ENCODE measurements at places on chromosomes 3 and 15.

GRCh38 chr3:173685456-173685855 is 287.9 kb downstream of the NLGN1 start:
- DNase-seq, result no peak

GRCh38 chr3:44227632-44228031 is 14.1 kb upstream of the TOPAZ1 start:
- no peak for DNase-seq

- DNase-seq, result no peak
These were observed 172.7 kb downstream of the SYNPR start for GRCh38 chr3:63450634-63451363.

- no peak for DNase-seq
These were observed 4.4 kb downstream of the ACAP2 start for GRCh38 chr3:195438371-195438770.

- DNase-seq, result no peak
These were observed 35.8 kb downstream of the SCG5 start for GRCh38 chr15:32677238-32677750.

DNA sequence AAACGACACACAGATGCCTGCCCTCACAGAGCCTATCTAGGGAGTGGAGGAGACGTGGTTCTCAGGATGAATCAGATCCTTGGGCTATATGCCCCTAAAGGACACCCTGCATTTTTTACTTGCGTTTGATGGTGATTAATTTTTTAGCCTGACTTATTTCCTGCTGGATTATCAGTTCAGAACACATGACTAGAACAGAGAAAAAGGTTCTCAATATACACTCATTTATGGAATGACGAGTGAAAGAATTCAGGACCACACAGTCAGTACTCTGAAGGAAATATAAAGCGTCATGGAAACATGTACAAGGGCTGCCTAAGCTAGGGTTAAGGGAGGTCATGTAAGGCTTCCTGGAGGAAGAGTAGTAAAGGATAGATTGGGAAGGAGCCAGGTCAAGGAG is 121.8 kb downstream of the SSR3 start:
- no peak for DNase-seq

DNA sequence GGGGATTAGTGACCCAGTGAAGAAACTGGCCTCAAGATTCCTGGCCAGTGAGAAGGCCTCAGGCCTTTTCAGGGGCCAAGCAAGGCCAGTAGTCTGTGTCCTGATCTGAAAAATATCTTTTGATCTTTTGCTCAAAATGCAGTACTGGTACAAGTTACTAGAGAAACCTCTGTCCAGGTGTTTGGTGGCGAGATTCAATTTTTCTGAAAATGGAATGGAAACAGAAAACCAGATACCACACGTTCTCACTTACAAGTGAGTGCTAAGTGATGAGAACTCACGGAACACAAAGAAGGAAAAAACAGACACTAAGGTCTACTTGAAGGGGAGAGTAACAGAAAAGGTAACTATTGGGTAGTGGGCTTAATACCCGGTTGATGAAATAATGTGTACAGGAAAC is 463.4 kb downstream of the ZIC1 start:
- DNase-seq, result no peak

All from activated CD4-positive, alpha-beta memory T cell treated with anti-CD3 and anti-CD28 coated beads, Interleukin-2, amount 10 ng/mL, durations not matched to agents 7 days and 5 days (primary cell).